Astrocyte of the spinal cord (primary cell): ENCODE measurements at places on chromosomes 2 and 18.

GRCh38 chr18:59502274-59503175, 143.5 kb upstream of the LMAN1 start:
- DNase-seq = peak; percentile 85

- DNase-seq = peak; percentile 58
Observed at GRCh38 chr2:41853427-41854191, 194.2 kb upstream of the PKDCC start.

DNA sequence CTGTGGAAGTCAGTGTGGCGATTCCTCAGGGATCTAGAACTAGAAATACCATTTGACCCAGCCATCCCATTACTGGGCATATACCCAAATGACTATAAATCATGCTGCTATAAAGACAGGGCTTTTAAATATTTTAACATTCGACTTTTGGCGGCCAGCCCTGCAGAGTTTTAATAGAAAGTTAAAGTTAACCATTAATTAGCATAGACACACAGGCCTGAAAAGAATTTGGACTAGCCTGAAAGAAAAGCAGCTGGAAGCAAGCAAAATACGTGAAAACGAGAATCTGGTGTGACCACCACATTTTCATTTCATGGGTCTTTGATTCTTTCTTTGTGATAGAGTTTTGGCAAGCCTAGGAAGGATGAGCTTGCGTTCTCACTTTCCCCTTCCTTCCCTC, 184.0 kb downstream of the SCG2 start:
- peak; percentile 54 for DNase-seq

DNA sequence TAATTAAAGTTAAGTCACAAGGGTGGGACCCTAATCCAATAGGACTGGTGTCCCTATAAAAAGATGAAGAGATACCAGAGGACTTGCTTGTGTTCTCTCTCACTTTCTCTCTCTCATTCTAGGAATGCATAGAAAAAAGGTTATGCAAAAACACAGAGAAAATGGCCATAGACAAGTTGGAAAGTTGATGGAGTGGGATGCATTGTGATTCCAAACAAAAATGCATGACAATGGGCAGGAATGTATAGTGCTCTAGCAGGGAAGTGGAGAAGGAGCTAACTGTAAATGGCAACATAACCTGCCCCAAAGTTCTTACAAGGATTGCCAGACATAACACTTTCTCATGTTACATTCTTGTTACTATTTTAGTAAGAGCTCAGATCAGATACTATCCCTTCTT, 301.6 kb upstream of the LRATD1 start:
- no peak for DNase-seq

- DNase-seq = peak; percentile 58
Observed at GRCh38 chr2:193837111-193837738, 1642.5 kb upstream of the TMEFF2 start.

DNA sequence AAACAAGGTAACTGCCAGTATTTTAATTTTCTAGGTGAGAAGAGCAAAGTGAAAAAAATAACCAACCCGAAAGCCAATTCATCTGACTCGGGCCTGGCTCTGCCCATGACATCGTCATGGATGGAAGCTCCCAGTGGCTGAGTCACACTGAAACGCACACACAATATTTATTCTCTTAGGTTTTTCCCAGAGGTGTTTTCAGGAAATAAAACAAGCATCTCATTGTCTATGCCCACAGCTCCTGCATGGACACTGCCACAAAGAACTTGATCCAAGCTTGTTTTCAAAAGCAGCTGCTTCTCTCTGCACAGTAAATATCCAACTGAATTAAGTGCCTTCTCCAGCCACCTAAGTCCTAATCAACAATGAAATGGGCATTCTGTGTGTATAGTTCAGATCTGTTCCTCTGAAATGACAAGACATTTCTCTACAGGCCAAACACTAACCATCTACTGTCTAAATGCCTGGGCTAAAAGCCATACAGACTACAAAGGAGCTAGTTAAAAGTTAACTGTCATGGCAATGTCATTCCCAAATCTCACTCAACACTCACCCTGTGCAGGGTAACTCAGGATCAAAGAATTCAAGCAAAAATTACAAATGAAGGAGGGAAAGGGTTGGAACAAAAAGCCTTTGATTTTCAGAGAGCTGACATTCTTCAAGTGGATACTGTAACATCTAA, 62.9 kb downstream of the RPL31 start:
- peak; percentile 51 for DNase-seq

DNA sequence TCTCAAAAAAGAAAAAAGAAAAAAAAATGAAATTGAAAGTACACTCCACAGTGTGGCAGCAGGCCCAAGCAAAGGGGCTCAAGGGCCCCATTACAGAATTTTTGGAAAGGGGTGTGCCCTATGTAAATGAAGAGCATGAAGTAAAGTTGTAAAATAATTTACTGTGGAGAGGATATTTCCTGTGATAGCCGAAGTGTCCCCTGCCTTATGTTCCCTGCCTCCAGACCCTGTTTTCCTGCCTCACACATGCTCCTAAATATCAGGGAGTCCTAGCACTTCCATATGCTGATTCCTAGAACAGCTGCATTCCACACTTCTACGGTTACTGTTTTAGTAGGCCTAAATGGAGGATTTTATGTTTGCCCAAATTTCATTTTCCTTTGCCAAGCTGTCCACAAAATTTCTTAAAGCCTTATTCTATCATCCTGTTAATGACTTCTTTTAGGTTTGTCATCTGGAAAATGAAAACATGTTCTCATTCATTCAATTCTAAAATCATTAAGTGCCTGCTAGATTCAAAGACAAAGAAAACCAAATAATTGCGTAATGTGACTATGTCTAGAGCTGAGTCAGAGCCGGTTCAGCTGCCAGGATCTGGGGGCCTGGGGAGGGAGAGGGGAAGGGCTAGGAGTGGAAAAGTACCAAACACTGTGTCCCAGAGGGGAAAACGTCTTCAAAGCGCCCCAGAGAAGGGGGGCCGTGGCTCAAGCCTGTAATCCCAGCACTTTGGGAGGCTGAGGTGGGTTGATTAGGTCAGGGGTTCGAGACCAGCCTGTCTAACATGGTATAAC, 25.9 kb upstream of the IMPA2 start:
- peak; percentile 95 for DNase-seq

GRCh38 chr2:38353402-38353801, 23.7 kb downstream of the ATL2 start:
- no peak for DNase-seq

- DNase-seq = no peak
Observed at GRCh38 chr2:203869223-203870042, 1.9 kb downstream of the CTLA4 start.

- DNase-seq = no peak
Observed at GRCh38 chr2:129802290-129802689, 177.2 kb upstream of the RAB6C start.

DNA sequence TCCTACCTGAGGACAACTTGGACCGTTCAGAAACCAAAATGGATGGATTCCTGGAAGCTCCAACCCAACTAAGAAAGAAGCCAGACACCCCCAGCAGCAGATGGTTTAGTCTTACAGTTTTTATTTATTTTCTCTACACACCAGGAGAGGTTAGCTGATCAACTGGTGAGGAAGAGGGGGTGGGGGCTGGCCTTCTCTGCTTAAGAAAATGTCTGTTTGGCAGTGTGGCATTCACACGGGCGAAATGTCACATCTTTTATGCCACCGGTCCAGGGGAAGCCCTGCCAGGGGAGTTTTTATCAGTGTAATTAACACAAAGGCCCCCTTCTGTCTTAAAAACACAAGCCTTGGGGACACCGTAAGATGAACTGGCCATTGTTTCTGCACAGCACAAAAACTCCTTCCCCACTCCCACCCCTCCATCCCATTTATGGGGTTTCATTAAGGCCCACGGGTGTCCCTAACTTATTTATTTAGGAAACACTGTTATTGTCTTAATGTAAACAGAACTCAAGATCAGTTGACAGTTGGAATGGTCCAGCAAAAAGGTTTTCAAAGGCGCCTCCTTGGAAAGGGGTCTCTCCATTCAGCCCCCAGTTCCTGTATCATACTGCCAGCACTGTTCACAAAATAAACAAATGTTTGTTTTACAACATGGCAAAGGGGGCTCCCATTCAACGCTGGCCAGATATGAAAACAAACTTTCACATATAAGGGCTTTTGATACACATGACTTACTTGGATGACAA, 217.0 kb downstream of the C1D start:
- peak; percentile 60 for DNase-seq

DNA sequence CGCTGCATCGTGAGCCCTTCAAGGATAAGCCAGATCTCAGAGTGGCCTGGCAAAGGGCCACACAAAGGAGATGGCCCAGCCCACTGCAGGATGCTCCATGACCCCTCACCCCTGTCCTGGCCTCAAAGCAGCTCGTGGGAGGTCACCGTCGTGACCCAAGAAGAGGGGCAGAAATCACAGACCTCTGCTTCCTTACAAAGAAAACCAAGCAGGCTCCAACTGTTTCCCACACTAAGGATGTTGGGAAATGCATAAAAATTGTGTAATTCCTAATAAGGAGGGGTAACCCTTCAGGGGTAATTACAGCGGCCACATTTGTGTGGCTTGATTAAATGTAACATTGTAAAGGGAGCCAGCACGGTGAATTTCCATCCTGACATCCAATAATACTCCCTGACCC, 102.3 kb downstream of the BOD1L2 start:
- no peak for DNase-seq

DNA sequence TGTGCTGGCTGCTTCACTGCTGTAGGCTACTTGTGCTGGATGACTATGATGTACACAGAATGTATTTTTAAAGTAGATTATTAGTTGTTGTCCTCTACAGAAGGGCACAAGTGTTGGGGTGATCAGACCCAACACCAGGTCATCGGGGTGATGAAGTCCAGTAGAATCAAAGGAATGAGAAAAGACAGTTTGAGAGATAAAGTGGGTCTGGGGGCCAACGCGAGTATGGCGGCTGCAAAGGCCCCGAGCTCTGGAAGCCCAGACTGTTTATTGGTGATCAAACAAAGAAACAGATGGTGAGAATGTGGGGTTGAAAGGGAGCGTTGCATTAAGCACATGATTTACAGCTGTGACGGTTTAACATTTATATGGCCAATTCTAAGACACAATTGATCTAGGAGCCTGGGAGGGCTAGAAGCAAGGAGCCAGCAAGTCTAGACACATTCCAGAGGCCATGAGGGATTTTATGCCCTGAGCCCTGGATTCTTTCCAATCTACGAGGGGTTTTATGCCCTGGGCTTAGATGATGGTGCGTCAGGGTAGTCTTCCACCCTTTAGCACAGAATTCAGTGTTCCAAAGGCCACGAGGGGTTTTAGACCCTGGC, 153.5 kb downstream of the AGPS start:
- DNase-seq = no peak

GRCh38 chr2:79798776-79799175, 285.9 kb downstream of the CTNNA2 start:
- DNase-seq = no peak

DNA sequence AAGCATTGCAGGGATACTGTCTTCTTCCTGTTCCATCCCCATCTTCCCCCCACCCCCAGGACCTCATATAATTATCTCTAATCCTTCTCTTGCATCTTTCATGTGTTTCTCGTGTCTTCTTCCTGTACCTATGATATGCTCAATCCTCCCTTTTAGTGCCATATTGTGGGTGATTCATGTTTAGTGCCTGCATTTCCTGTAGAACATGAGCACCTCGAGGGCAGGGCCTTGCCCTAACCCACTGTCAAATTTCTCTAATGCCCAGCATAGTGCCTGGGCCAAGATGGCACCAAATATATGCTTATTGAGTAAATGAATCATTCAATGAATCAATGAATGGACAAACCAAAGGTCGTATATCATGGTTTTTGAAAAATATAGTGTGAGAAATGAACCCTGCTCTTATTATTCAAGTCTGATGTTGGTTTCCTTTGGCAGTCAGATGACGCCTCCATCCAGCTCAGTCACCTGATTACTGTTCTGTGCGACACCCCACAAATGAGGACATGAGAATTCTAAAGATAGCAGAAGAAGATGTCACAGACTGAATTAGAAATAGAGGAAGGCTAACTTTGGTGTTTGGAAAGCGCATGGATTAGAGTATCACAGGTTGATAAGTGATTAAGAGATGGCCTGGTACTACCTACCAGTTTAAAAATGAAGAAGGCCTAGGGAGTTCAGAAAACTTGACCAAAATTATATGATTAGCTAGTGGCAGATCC, 278.4 kb downstream of the PRKCE start:
- DNase-seq = no peak

DNA sequence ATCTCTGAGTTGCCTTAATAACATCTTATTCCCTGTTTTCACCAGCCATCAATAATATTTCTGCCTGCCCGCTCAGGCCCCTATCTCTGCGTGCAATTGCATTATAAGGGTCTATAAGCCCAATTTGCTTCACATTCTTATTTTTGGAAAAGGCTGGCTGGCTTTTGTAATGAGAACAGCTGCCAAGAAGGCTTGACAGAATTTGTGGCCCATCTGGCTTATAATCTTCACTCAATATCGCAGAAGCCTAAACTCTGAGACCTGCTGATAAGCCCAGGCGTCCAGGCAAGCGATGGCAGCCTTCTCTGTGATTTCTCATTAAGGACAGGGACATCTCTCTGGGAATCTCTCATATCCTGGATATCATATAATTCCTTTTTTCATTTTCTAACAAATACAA, 1618.6 kb upstream of the CELF4 start:
- DNase-seq = no peak

- no peak for DNase-seq
Observed at GRCh38 chr18:22152093-22152492, 17.3 kb upstream of the GATA6 start.

DNA sequence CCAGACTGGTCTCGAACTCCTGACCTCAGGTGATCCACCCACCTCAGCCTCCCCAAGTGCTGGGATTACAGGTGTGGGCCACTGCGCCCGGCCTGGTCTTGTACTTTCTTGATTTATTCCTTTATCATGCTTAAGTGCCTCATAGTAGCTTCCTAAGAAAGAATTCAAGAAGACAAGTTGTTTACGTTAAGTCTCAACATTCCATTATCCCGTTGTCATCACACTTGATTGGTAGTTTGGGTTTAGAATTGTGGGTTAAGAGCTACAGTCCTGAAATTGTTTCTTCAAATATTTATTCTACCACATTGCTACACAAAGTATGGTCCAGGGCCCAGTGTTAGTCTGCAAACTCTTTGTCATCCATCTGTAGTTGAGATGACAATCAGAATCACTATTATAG, 194.0 kb downstream of the VWC2L start:
- peak; percentile 59 for DNase-seq

GRCh38 chr18:63322206-63322605, 2.6 kb upstream of the BCL2 start:
- no peak for DNase-seq

GRCh38 chr2:55033076-55033742, 17.0 kb downstream of the RTN4 start:
- no peak for DNase-seq

GRCh38 chr18:26901020-26901419, 35.5 kb upstream of the AQP4 start:
- no peak for DNase-seq

- DNase-seq = peak; percentile 61
Observed at GRCh38 chr2:182522405-182522896, 95.6 kb upstream of the PDE1A start.

DNA sequence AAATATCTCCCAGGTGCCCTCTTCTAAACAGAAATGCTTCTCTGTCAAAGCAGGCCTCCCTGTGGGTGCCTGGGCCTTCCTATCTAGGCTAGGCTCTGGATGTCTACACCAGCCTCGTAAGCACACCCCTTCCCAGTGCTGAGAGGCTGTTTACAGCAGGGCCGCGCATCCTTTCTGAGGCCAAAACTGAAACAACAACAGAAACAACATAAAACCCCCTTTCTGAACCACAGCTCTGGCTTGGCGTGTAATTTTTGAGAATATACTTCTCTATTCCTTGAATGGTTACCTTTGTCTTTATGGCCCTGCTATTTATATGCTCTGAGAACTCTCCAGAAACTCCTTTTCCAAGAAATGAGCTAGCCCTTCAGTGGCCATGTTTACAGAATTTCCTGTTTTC, 118.4 kb downstream of the BCL2L11 start:
- no peak for DNase-seq

GRCh38 chr2:46776687-46777327, 138.8 kb downstream of the MCFD2 start:
- DNase-seq = peak; percentile 81
